ENCODE measurements at places on chromosomes 7 and 10.

GRCh38 chr10:93579089-93579488, 12.6 kb downstream of the FFAR4 start:
- peak; percentile 84 for DNase-seq

DNA sequence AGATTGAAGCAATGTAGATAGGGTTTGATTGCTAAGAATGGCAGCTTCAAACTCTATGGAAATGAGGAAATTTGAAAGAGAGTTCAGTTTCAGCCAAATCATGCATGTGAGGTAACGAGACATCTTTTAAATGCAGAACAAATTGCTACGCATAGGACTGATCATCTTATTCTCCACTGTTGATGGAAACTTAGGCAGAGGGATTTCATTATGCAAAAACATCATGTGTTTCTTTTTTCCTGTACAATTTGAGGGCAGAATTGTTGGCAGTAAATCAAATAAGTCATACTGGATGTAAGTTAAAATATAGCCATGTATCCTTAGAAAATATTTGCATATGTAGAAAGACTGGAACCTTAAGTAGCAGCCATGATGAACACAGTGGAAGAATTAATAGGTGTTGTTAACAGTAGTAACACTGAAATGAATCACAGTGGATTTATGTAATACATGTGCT, 327.4 kb downstream of the CDK14 start:
- DNase-seq: no peak

GRCh38 chr10:1860351-1860750, 123.0 kb upstream of the ADARB2 start:
- no peak for DNase-seq

DNA sequence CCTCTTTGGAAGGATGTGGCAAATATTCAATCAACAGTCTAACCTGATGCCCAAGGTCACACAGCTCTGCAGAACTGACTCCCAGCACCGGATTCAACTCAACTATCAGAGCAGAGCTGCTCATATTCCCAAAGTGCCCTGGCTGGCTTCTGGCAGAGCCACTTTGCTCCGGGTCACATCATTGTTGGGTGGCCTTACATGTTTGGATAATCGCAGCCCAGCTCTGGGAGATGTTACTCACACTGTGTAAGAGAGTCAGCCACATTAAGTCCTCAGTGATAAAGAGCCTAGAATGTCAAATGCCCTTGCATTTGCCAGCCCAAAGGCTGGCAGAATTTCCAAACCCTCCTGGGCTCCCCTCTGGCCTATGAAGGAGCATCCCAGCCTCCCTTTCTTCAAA, 79.8 kb upstream of the PDE1C start:
- DNase-seq: no peak

DNA sequence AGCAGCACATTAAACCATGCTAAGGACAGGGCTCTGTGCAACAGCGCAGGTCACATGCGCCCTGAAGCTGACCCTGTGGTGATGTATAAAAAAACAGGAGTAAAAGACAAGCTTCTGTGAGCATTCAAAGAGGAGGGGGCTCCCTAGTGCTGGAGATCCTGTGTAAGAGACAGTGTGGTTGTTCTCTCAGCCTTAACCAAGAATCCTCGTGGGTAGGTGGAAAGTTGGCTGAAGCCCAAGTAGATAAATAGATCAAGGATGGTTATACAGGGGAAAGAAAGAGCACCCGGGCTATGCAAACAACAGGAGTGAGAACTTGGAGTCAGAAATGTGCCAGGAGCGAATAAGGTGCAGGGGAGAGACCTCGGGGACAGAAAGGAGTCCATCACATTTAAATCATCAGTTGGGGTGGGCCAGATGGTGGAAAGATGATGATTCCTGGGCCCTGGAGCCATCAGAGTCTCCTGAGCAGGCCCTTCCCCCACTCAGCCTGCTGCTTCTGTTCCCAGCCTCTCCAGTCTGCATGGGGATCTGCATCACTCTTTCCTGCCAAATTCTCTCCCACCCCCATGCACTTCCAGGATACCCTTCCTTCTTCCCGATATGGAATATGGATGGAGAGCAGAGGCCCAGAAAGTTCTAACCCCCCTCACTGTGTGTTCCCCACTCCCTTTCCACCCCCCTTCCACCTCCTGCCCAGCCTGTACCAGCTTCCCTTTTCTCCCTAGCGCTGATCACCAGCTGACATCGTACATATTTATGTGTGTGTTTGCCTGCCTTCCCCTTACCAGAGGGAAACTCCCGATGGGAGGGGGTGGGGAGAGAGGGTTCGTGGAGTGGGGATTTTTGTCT, 78.1 kb upstream of the PRR15 start:
- no peak for DNase-seq

- DNase-seq: no peak
Observed at GRCh38 chr7:148664324-148664723, 34.4 kb upstream of the CUL1 start.

GRCh38 chr10:77963901-77964300, 37.3 kb upstream of the DLG5 start:
- DNase-seq: no peak

GRCh38 chr7:50153995-50154394, 60.9 kb upstream of the ZPBP start:
- DNase-seq: no peak

DNA sequence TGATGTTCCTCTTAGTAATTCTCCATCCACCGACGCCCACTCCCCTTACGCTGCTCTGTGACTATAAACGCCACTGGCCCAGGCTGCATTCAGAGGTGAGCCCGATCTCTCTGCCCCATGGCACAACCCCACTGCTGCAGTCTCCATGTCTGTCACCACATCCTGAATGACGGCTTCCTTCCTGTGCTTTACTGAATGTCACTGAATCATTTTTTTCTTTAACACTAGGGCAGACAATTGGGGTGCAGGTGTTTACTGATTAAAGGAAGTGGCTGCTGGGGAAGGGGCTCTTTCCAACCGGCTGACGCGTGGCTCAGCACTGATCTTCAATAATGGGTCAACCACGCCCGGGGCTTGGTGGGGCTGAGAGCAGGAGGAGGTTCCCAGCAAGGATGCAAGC, 208.3 kb downstream of the USP6NL start:
- DNase-seq: no peak

GRCh38 chr7:16398146-16399017, 23.0 kb downstream of the CRPPA start:
- DNase-seq: no peak

DNA sequence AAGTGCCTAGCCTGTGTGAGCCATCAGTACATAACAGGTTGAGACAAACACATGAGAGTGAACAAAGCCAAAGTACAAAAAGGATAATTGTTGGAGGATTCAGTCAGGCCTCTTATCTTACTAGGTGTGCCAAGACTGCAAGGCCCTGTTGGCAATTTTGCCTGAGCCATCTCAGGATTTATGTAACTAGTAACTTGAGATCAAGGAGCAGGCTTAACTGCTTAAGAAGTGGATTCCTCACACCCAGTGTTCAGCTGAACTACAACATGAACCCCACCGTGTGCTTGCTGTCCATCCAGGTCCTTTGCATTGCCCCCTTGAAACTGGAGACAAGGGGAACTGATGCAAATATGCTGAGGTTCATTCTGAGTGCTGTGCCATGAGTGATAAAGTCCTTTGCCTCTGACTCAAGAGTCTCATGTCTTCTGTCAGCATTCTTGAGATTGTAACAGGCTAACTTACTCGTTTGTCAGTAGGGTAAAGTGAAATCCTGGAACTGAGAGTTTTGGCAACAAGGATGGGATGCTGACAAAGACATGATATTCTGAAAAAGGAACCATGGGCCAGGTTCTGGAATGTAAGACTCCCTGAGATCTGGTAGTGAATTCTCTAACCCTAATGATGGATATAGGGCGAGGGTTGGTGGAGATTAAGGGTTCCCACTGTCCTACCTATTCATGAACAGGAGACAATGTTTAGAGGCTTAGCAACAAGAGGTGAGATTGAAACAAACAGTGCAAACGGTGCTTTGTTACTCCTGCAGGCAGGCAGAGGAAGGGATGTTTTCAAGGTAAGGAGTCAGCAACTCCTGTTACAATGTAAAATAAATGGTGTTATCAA, 44.1 kb upstream of the GATAD1 start:
- DNase-seq: no peak

DNA sequence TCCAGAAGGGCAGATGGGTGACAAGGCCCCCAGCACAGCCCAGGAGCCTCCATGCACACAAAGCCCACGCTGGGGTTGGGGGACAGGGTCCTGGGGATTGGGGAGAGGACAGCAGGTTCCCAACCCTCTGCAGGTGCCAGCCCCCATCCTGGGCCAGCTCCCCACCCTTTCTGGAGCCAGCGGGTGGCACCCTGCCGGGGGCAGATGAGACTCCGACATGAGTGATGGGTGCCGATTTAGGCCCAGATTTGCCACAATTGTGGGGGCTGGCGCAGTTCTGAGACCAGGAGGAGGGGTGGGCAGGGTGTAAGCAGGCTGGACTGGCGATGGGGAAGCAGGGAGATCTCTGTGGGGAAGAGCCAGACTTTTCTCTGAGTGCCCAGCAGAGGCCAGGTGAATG, 49.3 kb upstream of the SLF2 start:
- DNase-seq: no peak

DNA sequence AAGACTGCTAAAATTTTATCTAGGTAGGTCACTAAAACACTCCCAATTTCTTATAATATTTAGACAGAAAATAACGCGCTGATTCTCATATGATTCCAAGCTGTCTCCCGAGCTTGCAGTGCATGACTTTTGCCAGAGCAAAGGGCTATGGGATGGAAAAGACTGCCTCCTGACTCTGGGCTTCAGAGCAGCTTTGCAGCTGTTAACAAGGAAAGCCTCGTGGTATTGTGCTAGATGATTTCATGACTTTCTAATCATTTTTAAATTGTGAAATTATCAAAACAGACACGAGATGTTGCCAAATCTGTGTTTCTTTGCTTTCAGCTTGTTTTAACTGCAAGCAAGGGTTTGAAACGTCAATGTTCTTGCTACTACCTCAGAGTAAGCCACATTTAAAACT, 238.3 kb downstream of the AGMO start:
- no peak for DNase-seq

DNA sequence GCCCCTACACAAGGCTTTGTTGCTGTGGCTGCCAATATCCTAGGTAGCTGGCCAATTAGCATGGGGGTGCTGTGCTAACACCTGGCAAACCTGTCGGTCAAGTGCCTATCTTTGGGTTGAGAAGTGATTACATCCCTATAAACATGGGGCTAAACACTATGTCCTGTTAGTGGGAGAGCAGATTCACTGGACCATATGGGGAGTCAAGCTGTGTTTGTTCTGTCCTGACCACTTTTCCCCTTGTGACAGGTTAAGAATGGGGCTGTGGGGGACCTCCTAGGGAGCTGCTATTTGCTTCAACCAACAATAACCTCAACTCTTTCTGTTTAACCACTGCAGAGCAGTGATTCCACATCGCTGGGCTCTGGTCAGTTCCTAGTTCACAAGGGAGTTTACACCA, 151.5 kb upstream of the AOAH start:
- DNase-seq: no peak

GRCh38 chr7:159046300-159046699, 98.4 kb downstream of the VIPR2 start:
- no peak for DNase-seq

DNA sequence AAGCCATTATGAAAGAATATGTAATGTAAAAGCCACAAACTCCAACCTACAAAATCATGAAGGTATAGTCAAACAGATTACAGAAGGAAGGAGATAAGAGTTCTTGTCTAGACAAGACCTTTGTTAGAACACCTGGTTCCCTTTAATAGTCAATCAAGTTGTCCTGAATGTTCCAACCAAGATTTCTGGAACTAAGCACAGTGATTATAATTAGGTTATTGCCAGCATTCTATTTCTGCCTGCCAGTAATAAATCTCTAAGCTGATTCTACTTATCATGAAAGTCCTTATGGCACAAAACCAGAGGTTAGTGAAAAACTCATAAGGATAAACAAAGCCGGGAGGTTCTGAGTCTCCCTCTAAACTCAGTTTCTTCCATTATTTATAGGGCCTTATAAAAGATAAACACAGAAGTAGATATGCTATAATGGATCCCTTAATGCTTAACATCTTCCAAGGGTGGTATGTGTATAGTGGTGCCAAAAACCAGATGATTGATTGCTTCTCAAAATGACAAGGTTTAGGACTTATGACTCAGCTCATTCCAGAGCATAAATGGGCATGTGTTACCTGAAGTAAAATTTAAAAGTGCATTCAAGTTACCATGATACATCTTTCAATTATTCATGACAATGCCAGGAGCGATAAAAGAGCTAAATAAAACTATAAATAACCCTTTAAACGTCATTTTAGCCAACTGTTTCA, 237.2 kb downstream of the CSTF2T start:
- DNase-seq: no peak

GRCh38 chr10:78255796-78256638, 222.4 kb downstream of the RPS24 start:
- peak; percentile 96 for DNase-seq

DNA sequence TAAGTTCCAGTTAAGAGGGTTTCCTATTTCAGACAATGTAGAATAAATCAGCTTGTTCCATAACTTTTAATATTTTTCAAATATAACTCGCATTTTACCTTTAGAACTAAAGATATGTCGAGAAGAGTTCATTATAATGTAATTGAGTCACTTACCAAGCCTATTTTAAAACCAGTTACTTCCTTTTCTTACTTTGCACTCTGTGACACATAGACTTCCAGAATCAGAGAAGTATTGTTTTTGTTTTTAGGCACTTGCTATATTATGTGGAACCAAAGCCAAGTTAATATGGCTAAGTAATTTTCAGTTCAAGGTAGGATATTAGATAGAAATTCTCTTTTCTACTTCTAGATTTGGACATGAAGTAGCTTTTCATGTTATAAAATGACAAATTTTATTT, 182.7 kb upstream of the PRPS1L1 start:
- DNase-seq: no peak

GRCh38 chr10:14048930-14049613, 281.7 kb downstream of the FRMD4A start:
- DNase-seq: no peak

DNA sequence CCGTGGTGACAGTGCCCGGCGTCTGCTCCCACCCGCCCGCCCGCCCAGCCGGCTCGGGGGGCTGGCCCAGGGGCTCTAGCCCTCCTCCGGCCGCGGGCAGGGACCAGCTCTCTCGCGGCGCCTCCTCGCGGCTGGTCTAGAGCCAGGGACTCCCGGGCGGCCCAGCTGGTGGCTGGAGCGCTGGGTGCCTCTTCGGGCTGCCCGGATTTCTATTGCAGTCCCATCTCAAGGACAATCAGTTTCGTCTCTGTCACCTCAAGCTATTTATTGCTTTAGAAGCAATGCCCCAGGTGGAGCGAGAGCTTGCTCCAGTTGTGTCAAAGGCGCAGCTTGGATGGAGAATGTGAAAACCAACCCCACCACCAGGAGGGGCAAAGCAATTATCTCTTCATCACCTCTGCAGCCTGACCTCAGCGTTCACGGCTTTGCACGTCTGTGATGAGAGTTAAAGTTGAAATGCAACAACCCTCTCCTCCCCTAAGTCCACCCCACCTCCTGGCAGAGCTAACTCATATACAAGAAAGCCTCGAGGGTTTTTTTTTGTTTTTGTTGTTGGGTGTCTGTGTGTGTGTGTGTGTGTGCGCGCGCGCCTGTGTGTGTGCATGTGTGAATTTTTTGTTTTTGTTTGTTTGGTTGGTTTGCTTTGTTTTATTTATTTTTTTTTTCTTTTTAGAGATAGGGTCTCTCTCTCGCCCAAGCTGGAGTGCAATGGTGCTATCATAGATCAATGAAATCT, at the start of gene ITGA8:
ITGA8 (minus strand) TSS at position 24 of the 736 bp plus-strand sequence. CDS start 151 bp downstream, outside the sequence.
- no peak for DNase-seq

GRCh38 chr10:22679608-22680007, 34.8 kb downstream of the PIP4K2A start:
- no peak for DNase-seq

- DNase-seq: no peak
Observed at GRCh38 chr7:101823096-101823495, 5.7 kb downstream of the CUX1 start.

All from H54 (cell line).